ENCODE measurements at places on chromosomes 11 and 22. TPM values are rescaled to one million over a fixed set of nuclear protein-coding genes. Genes with fewer than 3 reads are reported as not detected.
A peak's percentile ranks its signal among the peaks of the same experiment; 100 is the strongest.

- no peak for DNase-seq
Observed at GRCh38 chr22:17250380-17251082, 31.3 kb upstream of the ADA2 start.

DNA sequence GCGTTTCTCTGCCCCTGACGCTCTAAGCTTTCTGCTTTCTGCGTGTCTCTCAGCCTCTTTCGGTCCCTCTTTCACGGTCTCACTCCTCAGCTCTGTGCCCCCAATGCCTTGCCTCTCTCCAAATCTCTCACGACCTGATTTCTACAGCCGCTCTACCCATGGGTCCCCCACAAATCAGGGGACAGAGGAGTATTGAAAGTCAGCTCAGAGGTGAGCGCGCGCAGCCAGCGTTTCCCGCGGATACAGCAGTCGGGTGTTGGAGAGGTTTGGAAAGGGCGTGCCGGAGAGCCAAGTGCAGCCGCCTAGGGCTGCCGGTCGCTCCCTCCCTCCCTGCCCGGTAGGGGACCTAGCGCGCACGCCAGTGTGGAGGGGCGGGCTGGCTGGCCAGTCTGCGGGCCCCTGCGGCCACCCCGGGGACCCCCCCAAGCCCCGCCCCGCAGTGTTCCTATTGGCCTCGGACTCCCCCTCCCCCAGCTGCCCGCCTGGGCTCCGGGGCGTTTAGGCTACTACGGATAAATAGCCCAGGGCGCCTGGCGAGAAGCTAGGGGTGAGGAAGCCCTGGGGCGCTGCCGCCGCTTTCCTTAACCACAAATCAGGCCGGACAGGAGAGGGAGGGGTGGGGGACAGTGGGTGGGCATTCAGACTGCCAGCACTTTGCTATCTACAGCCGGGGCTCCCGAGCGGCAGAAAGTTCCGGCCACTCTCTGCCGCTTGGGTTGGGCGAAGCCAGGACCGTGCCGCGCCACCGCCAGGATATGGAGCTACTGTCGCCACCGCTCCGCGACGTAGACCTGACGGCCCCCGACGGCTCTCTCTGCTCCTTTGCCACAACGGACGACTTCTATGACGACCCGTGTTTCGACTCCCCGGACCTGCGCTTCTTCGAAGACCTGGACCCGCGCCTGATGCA, at the start of gene MYOD1:
MYOD1 (plus strand) TSS at position 544 of the 910 bp plus-strand sequence; CDS start at position 756, 212 bp downstream.
- DNase-seq: no peak

- DNase-seq: no peak
Observed at GRCh38 chr11:3164552-3165151, 458 bp downstream of the OSBPL5 start.

DNA sequence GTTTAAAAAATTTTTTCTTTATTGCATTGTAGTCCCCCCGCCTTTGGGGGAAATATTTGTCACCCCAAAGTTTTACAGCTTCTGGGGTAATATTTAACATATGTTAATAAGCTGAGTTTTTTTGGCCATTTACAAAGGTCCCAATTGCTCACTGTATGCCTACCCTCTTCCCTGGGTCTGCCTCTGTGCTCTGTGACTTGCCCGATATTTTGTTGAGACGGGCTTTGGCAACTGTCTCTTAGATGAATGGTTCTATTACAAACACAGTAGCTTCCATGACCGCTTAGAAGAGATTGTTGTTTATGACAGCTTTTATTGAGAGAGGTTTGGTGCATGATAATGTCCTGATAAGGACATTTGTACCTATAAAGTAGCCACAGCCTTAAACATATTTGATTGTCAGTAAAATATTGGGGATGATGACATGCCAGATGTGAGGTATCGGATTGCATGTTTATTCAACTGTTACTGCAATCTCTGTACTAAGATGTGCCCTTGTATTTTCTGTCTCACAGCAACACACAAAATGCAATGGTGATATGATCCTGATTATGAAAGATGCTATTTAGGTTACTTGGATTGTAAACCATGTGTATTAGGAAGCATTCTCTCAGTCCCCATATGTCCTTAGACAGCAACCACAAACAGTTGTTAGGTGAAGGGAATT, 103.1 kb downstream of the TEAD1 start:
- no peak for DNase-seq

The OR5P2 gene
- polyA plus RNA-seq: not detected

GRCh38 chr11:78027759-78028158, 4.7 kb upstream of the KCTD14 start:
- DNase-seq: no peak

- DNase-seq: no peak
Observed at GRCh38 chr11:66687831-66688281, 10.2 kb upstream of the RBM4B start.

The CELSR1 gene
- polyA plus RNA-seq: 4.4 TPM

GRCh38 chr11:8192016-8192895, 23.4 kb upstream of the RIC3 start:
- peak; percentile 48 for DNase-seq

GRCh38 chr11:3156282-3156660, 8.8 kb downstream of the OSBPL5 start:
- no peak for DNase-seq

DNA sequence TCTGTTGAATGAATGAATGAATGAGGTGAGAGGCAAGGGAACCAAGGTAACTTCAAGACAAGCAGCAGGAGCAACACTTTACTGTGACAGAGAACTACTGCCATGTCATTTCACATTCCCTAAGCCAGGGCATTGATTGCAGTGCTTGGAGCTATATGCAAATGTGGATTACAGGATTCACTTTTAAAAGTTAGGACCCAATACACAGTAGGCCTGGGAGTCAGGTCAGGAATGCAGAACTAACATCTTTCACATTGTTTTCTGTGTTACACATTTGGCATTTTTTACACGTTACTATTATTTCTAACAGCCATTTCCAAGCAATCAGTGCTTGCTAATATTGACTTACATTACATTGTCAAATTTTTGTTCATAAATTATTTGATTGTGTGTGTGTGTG, 26.2 kb upstream of the ME3 start:
- DNase-seq: no peak

GRCh38 chr11:46856605-46857343, 10.7 kb upstream of the CKAP5 start:
- DNase-seq: no peak

The UBQLN3 gene
- polyA plus RNA-seq: not detected

- DNase-seq: no peak
Observed at GRCh38 chr11:92837595-92837994, 131.9 kb upstream of the MTNR1B start.

The OR8D4 gene
- not detected for polyA plus RNA-seq

Measured in left renal pelvis (tissue), 4 donors.